Fibroblast of lung (primary cell): ENCODE measurements at places on chromosomes 7 and 10. TPM values are rescaled to one million over a fixed set of nuclear protein-coding genes. Genes with fewer than 3 reads are reported as not detected.

Gene CLCN1
- not detected in 2 replicates for polyA plus RNA-seq

Gene PRTFDC1
- polyA plus RNA-seq, result 32.7 and 47.0 TPM in 2 replicates

Gene NEUROD6
- not detected in 2 replicates for polyA plus RNA-seq

Gene COL26A1
- 0.06 TPM in 1 of 2 replicates, not detected in the other for polyA plus RNA-seq

Gene EDRF1
- polyA plus RNA-seq, result 17.3 and 19.9 TPM in 2 replicates

Gene TMEM213
- not detected in 2 replicates for polyA plus RNA-seq

Gene GPR26
- polyA plus RNA-seq, result not detected in 2 replicates

Gene CC2D2B
- polyA plus RNA-seq, result not detected in 2 replicates

Gene ITPRID1
- not detected in 2 replicates for polyA plus RNA-seq

Gene SLC26A3
- polyA plus RNA-seq, result not detected in 2 replicates

Gene CUZD1
- 0.52 and 0.53 TPM in 2 replicates for polyA plus RNA-seq

Gene SSBP1
- polyA plus RNA-seq, result 209 and 212 TPM in 2 replicates

Gene VPS50
- polyA plus RNA-seq, result 14.4 and 16.1 TPM in 2 replicates

Gene STAG3
- polyA plus RNA-seq, result 0.27 and 0.34 TPM in 2 replicates

Gene MAD1L1
- polyA plus RNA-seq, result 9.8 and 11.6 TPM in 2 replicates

Gene PDE6C
- not detected in 2 replicates for polyA plus RNA-seq

GRCh38 chr7:140981951-140982350 is 32.8 kb downstream of the MRPS33 start:
- no peak for DNase-seq

GRCh38 chr7:24923172-24923865 is 56.7 kb downstream of the OSBPL3 start:
- no peak for DNase-seq

DNA sequence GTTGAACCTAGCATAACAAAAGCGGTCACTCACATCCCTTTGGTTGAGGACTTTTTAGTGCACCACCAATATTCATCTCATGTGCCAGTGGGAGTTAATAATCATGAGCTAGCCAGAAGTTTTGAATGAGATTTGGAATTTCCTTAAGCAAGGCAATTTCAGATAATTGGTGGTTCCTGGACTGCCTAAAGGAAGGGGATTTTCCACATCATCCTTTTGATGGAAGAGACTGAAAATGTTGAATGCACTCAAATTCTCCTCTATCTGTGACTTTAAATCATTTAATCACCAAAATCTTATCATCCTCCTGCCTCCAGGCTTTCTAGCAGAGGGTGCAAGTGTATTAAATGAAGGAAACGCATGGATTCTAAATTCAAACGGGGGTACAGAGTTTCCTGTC is 260.7 kb downstream of the CCDC3 start:
- no peak for DNase-seq

DNA sequence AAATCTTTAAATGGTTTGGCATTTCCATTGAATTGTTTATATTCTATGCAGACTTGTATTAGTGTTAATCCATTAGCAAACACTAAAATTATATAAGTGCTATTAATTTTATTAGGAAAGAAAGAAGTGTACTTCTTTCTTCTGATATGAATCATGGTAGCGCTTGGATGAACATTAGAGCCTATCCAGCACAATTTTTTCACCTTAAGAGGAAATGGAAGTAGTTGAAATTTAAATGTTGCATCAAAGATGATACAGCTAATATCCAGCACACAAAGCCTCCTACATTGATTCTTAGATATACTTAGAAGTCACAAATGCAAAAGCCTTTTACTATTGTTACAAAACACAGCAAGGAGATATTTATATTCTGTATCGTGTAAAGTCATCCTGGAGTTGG is 174.5 kb downstream of the AHR start:
- no peak for DNase-seq

GRCh38 chr7:825386-825785 is 6.9 kb upstream of the SUN1 start:
- DNase-seq, result peak; percentile 62

DNA sequence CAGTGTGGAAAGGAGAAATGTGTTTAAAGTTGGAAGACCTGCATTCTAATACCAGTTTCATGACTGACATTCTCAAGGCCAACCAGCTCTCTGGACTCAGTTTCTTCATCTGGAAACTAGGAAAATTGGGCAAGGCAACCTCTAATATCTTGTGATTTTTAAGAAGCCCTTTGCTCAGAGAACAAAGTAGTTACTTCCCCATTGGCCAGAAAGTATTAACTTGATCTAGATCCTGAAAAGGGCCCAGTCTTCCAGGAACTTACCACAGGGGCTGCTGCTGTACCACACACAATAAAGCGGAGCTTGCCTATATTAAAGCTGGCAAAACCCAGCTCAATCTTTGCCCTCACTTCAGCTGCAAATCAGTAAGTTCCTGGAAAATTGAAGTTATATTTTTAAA is 155.6 kb upstream of the ADO start:
- no peak for DNase-seq

DNA sequence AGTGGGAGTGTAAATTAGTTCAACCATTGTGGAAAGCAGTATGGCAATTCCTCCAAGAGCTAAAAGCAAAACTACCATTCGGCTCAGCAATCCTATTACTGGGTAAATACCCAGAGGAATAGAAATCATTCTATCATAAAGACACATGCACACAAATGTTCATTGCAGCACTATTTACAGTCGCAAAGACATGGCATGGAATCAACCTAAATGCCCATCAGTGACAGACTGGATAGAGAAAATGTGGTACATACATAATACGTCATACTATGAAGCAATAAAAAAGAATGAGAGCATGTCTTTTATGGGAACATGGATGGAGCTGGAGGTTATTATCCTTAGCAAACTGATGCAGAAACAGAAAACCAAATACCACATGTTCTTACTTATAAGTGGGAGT is 876.5 kb upstream of the LRRTM3 start:
- DNase-seq, result no peak

DNA sequence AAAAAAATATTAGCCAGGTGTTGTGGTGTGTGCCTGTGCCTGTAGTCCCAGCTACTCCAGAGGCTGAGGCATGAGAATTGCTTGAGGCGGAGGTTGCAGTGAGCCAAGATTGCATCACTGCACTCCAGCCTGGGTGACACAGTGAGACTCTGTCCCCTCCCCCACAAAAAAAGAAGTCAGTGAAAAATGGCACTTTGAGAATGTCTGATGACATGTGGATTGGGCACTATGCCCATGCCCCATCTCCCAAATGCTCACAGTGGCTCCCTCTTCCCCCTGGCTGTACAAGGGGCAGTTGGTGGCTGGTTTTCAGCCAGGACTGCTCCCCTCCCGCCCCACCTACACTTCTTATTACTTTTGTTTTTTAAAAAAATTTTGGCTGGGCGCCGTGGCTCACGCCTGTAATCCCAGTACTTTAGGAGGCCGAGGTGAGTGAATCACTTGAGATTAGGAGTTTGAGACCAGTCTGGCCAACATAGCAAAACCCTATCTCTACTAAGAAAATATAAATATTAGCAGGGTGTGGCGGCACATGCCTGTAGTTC is 26.1 kb downstream of the IL15RA start:
- peak; percentile 36 for DNase-seq

GRCh38 chr10:90740265-90740664 is 117.6 kb downstream of the HTR7 start:
- DNase-seq, result no peak

- peak; percentile 33 for DNase-seq
These were observed 81.2 kb upstream of the PPIF start for GRCh38 chr10:79266084-79266483.

DNA sequence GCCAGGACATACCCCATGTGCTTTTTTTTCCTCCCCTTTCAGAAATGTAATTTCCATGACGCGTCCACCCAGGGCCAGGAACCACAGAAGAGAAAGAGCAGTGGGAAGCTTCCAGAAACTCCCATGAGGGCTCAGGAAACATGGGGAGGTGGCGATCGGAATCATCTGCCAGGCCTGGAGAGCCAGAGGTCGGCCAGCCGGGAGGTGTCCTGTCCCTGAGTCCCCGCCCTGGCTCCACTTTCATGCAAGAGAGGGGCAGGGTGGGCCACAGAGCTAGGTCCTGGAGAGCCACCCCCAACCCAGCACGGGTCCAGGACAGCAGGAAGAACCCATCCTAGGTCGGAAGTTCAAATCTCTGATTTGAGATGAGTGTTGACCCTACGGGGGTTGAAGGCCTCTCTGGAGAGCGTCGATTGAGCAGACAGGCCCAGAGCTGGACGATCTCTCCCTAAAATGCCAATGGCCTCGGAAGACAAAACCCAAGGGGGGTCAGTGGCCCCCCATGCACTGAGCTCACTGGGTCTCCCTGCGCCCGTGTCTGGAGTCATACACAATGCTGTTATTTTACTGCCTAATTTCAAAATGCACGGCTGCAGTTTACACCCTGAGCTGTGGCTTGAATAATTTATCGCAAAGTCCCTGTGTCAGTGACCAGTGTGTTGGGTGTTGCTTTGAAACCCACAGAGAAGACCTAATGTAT is 594.1 kb downstream of the PTPRN2 start:
- DNase-seq, result no peak

- no peak for DNase-seq
These were observed 5.2 kb downstream of the PAX2 start for GRCh38 chr10:100750291-100751210.

DNA sequence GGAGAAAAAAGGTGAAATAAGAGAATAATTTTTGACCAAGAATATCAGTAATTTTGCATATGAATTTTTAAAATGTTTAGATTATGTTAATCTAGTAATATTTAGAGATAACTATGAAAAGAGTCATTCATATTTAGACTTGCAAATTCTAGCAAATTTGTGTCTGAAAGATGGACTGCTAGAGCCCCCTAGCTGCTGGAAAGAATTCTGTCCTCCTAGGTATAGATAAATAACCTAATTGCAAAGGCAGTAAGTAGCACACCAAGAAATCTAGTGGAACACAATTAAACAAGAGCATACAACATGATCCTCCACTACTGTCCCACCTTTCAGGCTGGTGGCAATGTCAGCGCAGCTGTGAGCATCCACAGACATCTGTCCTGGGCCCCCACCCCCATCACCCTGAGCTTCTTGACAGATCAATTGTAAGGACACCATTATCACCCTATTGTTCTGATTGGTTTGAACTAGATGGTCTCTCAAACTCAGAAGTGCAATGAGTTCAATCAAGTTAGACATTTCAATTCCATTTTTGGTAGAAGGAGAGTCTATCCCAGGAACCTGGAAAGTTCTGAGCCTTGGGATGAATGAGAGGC is 15.0 kb upstream of the GFRA1 start:
- DNase-seq, result peak; percentile 44

- peak; percentile 67 for DNase-seq
These were observed 16.8 kb downstream of the OSBPL3 start for GRCh38 chr7:24963218-24963617.

GRCh38 chr10:46040004-46040403 is 6.1 kb downstream of the MSMB start:
- no peak for DNase-seq

DNA sequence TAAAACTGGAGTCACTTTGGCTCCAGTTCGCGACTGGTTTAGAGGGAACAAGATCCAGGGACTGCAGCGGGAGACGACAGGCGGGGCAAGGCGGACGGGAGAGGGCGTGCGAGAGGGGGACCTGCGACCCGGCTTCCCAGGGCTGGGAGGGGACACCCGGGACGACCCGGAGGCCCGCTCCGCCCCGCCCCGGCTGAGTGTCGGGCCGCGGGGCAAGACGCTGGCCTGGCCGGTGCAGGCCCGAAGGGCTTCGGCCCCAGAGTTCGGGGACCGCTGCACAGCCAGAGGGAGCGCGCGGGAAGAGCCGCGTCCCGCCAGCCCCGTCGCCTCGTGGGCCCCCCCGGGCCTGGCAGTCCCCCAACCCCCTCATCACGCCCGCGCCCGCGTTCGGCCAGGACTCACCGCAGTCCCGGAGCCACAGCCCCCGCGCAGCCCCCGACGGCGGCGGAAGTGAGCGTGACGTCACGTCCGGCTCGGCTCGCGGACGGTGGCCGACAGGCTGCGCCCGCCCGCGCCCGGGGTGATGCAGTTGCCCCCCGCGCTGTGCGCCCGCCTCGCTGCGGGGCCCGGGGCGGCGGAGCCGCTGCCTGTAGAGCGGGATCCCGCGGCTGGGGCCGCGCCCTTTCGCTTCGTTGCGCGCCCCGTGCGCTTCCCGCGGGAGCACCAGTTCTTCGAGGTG is at the start of the genes TUBGCP2 and ZNF511:
Gene TUBGCP2, minus strand, starts transcription at position 452 of the 679 bp plus-strand sequence. CDS start 5,931 bp downstream, outside the sequence.
Gene ZNF511, plus strand, starts transcription at position 494 of the 679 bp plus-strand sequence. Its CDS starts 30 bp downstream, at position 524.
- DNase-seq, result peak; percentile 82

- no peak for DNase-seq
These were observed 178.1 kb downstream of the ADAM12 start for GRCh38 chr10:126210051-126210651.

GRCh38 chr7:29970158-29970557 is 19.4 kb downstream of the SCRN1 start:
- no peak for DNase-seq

GRCh38 chr7:92832534-92833023 is 3.8 kb downstream of the CDK6 start:
- no peak for DNase-seq

DNA sequence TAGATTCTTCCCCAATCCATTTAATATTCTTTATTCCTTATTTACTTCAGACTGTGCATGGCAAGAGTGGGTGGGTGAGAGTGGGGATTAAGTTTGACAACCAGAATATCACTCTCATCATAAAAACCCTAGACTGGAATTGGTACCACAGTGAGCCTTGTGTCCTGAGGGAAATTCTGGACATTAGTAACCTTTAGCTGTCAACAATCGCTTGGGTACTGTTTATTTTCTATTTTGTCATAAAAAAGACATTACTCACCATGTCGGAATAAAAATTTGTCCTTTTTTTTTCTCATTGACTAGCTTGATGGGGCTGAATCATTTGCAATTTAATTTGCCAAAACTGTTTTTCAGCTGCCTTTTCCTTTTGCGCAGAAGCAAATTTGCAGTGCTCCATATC is 176.1 kb upstream of the SEMA3C start:
- DNase-seq, result no peak

DNA sequence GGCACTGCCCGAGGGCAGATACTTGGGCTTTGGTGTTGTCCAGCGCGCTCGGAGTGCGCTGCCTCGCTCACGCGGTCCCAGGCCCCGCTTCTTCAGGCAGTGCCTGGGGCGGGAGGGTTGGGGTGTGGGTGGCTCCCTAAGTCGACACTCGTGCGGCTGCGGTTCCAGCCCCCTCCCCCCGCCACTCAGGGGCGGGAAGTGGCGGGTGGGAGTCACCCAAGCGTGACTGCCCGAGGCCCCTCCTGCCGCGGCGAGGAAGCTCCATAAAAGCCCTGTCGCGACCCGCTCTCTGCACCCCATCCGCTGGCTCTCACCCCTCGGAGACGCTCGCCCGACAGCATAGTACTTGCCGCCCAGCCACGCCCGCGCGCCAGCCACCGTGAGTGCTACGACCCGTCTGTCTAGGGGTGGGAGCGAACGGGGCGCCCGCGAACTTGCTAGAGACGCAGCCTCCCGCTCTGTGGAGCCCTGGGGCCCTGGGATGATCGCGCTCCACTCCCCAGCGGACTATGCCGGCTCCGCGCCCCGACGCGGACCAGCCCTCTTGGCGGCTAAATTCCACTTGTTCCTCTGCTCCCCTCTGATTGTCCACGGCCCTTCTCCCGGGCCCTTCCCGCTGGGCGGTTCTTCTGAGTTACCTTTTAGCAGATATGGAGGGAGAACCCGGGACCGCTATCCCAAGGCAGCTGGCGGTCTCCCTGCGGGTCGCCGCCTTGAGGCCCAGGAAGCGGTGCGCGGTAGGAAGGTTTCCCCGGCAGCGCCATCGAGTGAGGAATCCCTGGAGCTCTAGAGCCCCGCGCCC is at the start of gene NPY:
Gene NPY, plus strand, starts transcription at position 294 of the 802 bp plus-strand sequence. CDS start 1,051 bp downstream, outside the sequence.
- DNase-seq, result no peak
